ENCODE measurements at places on chromosomes 1 and 21.

- no peak for DNase-seq
Observed at GRCh38 chr1:153342178-153342577, 6.5 kb downstream of the PGLYRP4 start.

DNA sequence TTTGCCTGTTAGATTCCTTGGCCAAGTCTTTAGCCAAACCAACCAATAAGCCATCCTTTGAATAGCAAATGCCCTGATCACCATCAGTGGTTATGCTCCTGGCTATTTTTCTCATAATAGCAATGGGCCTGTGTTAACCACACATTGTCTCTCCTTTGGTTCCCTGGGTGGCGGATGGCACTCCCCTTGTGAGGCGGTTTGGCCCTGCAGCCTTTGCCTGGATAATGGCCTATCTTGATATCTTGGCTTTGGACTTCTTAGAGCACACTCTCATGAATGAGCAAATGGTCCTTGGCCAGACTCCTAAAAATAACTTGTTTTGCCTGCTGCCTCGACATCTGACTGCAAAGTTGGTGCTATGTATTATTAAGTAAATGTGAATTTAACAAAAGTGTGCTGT is 22.4 kb upstream of the ZBTB18 start:
- DNase-seq, result no peak

- no peak for DNase-seq
Observed at GRCh38 chr21:45010096-45010495, 64.3 kb upstream of the ADARB1 start.

DNA sequence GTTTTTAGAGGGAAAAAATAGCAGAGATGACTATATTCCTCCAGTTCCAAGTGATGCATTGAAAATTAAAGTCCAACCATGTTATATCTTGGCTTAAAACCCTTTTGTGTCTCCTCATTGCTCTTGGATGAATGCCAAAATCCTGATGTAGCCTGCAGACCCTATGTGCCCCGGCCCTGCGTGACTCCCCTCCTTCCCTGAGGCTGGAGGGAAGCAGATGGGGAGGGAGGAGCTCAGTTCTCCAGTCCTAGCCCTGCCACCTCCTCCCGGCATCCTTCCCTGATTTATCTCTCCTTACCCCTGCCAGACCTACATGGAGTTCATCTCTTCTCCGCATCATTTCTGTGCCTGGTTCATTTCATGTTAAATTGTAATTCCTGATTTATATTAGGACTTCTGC is 397.4 kb downstream of the PTPRU start:
- DNase-seq, result no peak

GRCh38 chr21:15311510-15311909 is 246.7 kb upstream of the NRIP1 start:
- no peak for DNase-seq

DNA sequence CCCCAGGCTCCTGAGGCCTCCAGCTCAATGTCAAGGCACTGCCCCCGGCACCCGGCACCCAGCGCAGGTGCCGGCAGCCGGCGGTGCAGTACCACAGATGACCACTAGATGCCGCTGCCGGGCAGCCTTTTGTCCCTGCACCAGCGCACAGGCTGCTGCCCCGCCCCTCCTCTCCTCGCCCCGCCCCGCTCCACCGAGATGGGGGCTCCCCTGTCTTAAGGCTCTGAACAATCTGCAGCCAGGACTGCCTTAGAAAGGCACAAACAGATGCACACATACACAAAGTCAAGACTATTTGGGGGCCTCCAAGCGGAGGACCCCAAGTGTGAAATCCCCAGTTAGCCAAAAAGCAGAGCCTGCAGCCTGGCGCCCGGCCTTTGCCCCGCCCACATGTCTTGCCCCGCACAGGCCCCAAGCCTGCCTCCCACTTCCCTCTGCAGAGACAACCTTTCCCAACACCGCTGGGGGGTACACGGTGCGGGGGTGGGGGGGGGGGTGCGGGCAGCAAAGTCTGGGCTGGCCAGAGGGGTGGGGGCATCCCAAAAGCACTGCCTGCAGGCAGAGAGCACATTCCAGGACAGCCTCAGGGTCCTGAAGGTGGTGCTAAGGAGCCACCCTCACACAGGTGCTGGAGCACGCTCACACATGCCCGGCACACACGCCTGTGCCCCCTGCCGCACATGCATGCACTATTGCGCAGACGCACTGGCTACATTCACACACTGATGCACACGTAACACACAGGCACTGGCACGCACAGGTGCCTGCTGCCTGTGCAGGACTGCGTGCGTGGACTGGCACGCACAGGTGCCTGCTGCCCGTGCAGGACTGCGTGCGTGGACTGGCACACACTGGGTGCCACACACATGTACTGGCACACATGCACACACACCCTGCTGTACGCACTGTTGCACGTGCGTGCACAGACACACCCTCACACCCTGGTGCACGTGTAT is 37.1 kb downstream of the ARHGEF16 start:
- DNase-seq, result peak; percentile 41

DNA sequence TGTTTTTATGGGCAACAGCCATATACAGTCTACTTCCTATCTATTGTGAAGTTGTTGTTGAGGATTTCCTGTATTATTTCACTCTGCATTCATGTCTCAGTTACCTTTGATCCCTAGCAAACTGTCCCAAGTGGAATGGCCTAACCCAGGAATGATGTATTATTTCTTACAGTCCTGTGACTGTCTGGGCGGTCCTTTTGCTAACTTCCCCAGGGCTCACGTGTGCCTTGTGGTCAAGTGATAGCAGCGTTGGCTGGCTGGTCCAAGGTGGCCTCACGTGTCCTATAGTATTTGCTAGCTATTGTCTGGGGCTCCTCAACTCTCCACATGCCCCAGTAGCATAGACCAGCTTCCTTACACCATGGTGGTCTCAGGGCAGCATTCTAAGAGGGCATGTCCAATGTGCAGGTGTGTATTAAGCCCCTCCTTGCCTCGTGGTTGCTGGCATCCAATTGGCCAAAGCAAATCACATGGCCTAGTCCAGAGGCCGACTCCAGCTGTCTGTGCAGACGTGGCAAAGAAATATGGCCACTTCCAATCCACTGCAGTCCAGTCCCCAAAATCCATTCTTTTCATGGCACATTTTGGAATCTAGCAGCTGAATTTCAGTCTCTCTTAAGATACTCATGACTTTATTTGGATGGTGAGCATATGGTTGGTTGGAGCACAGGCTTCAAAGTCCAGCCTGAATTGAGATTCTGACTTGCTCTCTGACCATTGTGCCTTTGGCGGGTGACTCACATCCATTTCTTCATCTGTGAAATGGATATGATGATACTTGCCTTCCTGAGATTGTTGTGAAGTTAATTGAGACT is 94.1 kb downstream of the GALNT2 start:
- DNase-seq, result no peak

DNA sequence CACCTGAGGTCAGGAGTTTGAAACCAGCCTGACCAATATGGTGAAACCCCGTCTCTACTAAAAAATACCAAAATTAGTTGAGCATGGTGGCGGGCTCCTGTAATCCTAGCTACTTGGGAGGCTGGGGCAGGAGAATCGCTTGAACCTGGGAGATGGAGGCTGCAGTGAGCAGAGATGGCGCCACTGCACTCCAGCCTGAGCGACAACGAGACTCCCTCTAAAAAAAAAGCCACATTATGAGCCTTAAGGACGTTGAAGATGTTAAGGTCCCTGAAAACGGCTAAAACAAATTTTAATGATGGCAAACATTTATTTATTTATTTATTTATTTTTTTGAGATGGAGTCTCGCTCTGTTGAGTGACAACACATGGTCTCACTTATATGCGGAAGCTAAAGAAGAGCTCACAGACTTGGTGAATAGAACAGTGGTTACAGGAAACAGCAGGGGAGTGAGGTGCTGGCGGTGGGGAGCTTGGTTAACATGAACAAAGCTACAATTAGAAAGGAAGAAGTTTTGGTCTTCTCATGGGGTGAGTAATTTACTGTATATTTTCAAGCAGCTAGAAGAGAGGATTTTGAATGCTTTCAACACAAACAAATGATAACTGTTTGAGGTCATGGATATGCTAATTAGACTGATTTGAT is 47.1 kb downstream of the TCP10L start:
- DNase-seq, result no peak

DNA sequence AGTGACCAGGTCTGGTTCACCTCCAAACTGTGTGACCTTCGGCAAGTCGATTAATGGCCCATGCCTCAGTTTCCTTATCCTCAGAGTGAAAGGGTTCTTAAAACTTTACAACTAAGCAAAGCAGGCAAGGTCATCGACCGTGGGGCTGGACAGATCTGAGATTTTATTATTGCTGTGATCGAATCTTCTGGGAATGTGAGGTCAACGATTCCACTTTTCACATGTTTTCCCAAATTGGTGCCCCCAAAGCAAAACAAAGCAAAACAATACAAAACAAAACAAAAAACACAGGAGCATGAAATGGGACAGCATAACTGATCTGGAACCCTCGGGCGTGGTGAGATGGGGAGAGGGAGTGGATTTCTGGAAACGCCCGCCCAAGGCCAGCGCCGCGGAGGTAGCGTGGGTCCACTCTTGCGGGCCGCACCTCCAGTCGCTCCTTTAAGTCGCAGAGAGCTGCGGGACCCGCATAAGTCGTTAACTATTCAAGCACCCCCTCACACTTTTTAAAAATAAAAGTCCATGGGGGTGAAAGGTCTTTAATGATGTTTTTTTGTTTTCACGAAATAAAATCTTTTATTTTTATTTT is 4.2 kb upstream of the TBX15 start:
- DNase-seq, result no peak

- no peak for DNase-seq
Observed at GRCh38 chr1:172431721-172432192, 11.3 kb downstream of the C1orf105 start.

GRCh38 chr1:163875200-163875926 is 553.6 kb downstream of the NUF2 start:
- no peak for DNase-seq

- no peak for DNase-seq
Observed at GRCh38 chr1:22174446-22175220, 31.7 kb upstream of the WNT4 start.

- no peak for DNase-seq
Observed at GRCh38 chr1:40861224-40862003, 749 bp downstream of the CITED4 start.

DNA sequence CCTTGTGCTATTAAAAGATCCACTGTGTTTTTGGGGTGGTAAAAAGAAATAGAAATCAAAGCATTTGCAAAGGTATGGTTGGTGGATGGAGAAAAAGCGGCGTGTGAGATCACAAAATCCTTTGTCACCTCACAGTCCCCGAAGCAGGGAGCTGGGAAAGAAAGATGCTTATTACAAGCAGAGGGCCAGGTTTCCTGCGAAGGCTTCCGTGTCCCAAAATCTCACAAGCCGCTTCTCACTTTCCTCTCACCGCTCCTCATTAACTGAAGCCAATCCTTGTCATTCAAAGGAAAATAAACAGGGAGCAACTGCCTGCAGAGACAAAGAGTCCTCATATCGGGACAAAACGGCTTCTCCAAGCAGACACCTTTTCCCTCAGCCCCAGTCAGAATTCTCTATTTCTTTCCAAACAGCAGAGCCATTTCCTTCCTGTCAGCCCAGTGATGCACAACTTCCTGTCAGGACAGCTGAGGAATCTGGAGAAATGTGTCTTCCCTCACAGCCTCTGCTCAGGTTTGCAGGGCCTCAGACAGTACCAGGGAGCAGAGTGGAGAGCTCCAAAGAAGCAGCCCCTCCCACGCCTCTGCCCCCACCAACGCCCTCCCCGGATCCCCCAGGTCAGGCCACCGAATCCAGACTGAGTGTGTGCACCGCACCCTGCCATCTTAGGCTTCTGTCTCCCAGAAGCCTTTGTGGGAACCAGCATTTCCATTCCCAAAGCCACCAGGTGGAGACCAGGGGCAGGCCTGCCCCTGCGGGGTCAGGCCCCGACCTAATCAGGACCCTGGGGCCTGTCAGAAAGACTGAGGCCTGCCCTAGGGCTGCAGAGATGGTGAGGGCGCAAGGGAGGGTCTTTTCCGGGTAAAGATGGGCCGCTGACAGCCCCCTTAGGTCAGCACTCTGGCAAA is 29.6 kb downstream of the KCNN3 start:
- no peak for DNase-seq

GRCh38 chr21:41956926-41957729 is 3.3 kb upstream of the C2CD2 start:
- DNase-seq, result no peak

DNA sequence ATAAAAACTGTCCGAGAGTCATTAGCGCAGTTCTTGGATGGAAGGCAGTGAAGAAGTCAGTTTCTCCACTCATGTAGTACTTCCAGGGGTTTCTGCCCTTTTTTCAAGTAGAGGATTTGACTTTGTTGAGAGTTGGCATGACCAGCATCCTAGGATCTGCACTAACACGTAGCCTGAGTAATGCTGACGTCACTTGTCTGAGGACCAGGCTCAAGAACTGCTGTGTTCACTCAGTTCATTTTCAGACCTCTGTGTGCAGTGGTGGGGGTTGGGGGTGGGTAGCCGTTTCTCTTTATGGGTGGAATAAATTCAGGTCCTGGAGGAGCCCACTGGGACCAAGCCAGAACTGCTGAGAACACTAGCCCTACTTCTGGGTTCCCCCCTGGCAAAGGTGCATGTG is 53.3 kb downstream of the MRPS6 start:
- DNase-seq, result no peak

- no peak for DNase-seq
Observed at GRCh38 chr1:84164567-84165021, 20.5 kb downstream of the PRKACB start.

- no peak for DNase-seq
Observed at GRCh38 chr1:112841825-112842224, 114.2 kb downstream of the SLC16A1 start.

DNA sequence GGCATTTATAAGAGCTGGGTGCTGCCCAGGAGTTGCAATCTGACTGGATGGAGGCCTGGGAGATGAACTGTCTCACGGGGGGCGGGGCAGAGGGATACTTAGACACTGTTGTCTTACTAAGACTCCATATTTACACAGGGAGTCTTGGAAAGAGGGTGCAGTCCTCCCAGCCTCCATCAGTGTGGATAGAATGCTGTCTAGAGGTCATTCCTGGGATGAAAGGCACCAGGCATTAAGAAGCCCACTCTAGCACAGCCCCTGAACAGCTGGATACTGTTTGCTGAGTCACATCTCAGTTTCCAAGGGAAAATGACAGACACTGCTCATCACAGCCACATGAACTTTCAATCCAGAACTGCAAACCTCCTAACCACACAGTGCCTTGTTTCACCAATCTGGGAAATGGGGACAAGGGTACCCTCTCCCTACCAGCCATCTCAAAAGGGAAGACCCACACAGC is 43.3 kb downstream of the SSBP3 start:
- no peak for DNase-seq

DNA sequence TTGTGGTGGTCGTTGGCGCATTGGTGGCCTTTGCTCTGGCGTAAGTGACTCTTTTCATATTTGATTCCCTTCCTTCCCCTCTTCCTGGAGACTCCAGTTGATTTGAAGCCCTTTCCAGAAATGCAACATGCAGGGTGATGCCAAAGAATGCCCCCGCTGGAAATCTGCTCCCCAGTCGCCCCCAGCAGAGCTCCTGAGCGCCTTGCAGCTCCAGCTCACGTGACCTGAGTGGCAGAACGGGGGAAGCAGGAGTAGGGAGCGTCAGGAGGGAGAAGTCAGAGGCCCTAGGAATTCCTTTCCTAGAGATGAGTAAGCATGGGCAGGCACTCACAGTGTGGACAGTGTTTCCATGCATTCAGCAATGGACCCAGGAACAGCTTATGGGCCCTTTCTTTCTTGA is 255.9 kb downstream of the CACNA1E start:
- DNase-seq, result no peak

GRCh38 chr21:20373031-20373430 is 625.2 kb upstream of the NCAM2 start:
- DNase-seq, result no peak

Measured in substantia nigra (tissue), 51 donors.